Airway epithelial cell (primary cell): ENCODE measurements at places on chromosomes 1 and 21. TPM values are rescaled to one million over a fixed set of nuclear protein-coding genes. Genes with fewer than 3 reads are reported as not detected.

Gene TRPM2
- total RNA-seq: not detected in 2 replicates

Gene OR2L5
- total RNA-seq: not detected in 2 replicates

Gene DYNLT4
- not detected in 2 replicates for total RNA-seq

Gene ARHGEF10L
- total RNA-seq: 16.5 and 19.6 TPM in 2 replicates

Gene HSD3B1
- not detected in 2 replicates for total RNA-seq
